ENCODE measurements at places on chromosomes 3 and 15.

DNA sequence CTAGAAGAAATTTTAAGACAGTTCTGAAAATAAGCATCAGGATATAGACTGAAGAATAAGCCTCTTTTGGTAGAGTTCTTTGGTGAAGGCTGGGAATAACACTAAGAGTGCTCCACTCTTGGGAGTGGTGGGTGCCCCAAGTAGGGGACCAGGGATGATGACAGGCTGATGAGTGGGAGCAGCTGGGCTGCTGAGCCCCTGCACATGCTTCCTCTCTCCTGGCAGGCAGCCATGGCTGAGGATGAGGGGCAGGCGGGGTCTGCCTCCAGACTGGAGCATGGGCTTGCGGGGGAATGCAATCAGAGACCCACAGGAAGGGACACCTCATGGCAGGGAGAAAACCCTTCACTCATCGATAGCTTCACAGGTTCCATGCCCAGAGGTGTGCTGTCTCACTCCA lies 72.6 kb upstream of the RORA start:
- DNase-seq: no peak

GRCh38 chr3:4587838-4588105 lies 94.6 kb downstream of the ITPR1 start:
- DNase-seq: no peak

DNA sequence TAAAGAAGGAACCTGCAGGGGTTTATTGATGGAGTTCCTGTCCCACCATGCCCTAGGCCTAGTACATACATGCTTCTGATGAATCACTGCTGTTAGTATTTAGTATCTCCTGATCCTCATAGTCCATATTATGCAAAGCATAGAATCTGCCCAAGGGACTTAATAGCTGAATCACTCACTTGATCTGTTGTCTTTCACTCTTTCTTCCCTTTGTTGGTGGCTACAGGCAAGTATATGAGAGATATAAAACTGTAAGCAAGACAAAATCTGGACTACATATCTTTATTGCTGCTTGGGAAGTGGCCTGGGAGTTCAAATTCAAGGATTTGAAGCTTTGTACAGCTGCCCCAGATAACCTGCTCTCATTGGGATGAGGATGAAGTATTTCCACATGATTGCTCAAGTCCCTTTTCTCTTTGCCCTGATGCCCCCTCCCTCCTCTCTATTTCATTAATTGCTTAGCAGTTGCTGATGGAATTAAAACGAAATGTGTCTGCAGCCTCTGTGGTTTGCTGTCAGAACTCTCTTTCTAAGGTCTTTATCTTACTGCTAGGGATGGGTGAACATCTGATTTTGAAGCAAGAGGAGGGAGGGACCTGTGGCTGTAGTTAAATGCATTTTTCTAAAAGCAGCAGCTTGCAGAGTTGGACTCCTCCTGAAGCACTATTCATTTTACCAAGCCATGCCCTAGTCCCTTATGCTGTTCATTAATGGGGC lies 114.1 kb downstream of the ZNF609 start:
- DNase-seq: no peak

- DNase-seq: no peak
Measured at GRCh38 chr15:93165734-93166470, 76.9 kb upstream of the RGMA start.

GRCh38 chr3:129609591-129610182 lies 3.2 kb upstream of the PLXND1 start:
- no peak for DNase-seq

DNA sequence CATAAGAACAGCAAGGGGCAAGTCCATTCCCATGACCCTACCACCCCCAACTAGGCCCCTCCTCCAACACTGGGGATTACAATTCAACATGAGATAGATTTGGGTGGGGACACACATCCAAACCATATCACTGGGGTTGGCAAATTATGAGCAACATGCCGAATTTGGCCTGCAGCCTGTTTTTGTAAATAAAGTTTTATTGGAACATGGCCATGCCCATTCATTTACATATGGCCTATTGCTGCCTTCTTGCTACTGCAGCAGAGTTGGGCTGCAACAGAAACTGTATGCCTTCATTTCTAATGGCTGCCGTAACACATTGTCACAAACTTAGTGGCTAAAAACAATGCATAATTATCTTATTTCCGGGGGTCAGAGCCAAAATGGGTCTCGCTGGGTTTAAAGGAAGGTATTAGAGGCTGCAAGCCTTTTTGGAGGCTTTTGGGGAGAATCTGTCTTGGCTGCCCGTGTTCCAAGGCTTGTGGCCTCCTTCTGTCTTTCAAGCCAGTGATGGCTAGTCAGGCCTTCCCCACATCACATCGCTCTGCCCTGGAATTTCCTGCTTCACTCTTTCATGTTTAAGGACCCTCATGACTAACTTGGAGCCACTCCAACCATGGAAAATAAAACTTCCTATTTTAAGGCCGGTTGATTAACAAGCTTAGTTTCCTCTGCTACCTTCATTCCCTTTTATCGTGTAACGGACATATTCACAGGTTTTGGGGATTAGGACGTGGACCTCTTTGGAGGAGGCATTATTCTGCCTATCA lies 428.5 kb upstream of the PROK2 start:
- no peak for DNase-seq

DNA sequence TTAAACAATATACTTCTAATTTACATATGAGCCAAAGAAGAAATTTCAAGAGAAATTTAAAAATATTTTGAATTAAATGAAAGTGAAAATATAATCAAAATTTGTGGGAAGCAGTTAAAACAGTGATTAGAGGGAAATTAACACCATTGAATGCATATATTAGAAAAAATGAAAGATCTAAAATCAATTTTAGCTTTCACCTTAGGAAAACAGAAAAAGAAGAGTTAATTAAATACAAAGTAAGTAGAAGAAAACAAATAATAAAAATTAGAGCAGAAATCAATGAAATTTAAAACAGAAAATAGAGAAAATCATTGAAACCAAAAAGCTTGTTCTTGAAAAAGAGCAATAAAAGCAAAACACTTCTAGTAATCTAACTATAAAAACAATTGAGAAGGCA lies 38.6 kb upstream of the AP3B2 start:
- DNase-seq: no peak

- DNase-seq: no peak
Measured at GRCh38 chr3:193929921-193930646, 205.9 kb upstream of the HES1 start.

GRCh38 chr15:70033109-70033508 lies 64.6 kb downstream of the TLE3 start:
- no peak for DNase-seq

- DNase-seq: no peak
Measured at GRCh38 chr3:196533260-196533681, 18.1 kb upstream of the SMCO1 start.

DNA sequence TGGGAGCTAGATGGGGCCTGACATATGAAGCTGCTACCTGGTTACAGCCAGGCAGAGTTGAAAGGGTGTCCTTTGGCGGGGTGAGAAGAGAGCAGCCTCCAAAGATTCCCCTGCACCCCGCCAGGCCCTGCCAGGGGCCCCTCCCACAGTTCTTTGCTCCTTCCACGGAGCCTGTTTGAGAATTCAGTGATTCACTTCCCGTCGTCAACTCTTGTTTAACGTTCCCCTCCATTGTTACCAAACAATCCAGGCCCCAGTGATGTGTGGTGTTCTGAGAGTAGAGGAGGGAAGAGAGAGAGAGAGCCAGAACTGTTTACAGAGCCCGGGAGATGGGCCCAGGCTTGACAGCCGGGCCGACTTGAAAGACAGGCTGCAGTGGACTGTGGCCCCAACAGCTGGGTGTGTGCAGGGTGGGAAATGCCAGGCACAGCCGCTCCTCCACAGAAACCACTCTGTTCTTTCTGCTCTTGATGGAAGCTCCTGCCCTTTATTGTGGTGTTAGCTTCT lies 81.5 kb downstream of the SMAD3 start:
- no peak for DNase-seq

DNA sequence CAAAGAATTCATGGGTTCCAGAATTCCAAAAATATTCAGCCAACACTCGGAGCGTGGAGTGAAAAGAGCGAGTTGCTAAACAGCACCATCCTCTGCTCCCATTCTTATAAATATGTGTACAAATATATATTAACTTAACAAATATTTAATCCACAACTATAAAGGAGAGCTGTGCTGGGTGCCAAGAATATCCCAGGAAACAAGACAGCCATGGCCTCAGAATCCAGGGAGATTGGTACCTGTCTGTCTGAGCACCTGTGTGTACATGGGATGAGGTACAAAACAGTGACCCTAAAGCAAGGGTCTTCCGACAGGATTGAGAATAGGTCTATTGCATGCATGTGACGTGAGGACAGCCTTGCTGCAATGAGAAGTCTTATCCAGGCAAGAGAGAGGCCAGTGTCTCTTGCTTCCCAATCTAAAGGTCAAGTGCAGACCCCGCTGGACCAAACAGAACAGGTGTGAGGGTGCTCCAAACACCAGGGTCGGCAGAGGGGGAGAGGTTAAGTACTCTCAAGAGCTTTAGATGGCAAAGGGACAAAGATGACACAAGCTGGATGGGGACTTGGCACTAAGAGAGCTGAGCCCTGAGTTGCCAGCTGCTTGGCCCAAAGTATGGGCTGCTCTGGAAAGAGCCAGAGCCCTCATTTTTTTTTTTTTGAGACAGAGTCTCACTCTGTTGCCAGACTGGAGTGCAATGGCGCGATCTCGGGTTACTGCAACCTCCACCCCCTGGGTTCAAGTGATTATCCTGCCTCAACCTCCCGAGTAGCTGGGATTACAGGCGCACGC lies 36.2 kb downstream of the HOMER2 start:
- DNase-seq: no peak

- no peak for DNase-seq
Measured at GRCh38 chr15:93942269-93942694, 289.1 kb upstream of the MCTP2 start.

- DNase-seq: no peak
Measured at GRCh38 chr3:68919000-68919399, 13.3 kb downstream of the TAFA4 start.

GRCh38 chr3:105823149-105823867 lies 45.5 kb downstream of the CBLB start:
- DNase-seq: no peak

DNA sequence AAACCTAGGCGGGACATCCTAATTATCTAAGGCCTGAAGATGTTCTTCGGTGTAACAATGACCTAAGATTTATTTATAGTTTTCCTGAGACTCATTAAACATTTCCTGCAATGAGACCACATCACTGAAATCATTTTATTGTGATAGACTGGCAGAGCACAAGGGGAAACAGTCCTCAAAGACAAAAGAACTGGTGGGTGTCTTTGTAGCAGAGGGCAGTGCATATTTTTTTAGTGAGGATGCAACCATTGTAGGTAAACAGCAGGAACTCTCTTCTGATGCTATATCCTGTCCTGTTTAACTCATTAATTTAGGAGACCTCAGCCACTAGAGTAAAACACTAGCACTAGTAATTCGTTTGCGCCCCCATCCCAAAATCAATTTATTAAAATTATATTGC lies 100.0 kb downstream of the MAGI1 start:
- no peak for DNase-seq

- no peak for DNase-seq
Measured at GRCh38 chr3:162597226-162597625, 1100.6 kb downstream of the OTOL1 start.

DNA sequence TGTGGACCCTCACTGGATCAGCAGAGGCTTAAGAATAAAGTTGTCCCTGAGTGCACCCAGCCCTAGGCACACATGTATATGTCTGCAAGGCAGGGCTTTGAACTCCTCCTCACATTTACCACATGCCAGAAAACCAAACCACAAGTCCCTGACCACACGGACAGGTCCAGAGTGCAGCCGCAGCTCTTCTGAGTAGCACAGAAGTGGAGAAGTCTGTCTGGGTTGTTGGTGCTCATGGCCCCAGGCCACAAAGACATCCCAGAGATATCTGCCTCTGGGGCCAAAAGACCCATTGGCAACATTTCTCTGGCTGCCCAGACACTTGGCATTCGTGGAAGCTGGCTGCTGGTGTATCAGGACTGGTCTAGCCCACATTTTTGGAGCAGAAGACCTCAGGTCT lies 17.4 kb downstream of the SUSD5 start:
- DNase-seq: no peak

DNA sequence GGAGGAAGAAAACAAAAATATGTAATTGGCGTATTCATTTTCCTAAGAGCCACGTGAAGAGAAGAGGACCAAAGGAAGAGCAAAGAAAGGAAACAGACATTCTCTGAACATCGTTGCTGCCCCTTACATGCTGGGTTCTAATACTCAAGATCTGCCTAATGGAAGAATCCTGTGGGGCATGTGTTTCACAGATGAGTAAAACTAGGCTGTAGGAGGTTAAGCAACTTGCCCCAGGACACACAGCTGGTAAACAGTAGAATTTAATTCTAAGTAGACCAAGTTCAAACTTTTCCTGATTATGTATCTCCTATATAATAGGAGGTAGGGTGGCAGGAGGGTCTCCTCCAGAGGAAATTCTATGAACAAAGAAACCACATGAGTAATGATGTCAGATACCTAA lies 106.1 kb upstream of the TNFAIP8L3 start:
- DNase-seq: no peak

DNA sequence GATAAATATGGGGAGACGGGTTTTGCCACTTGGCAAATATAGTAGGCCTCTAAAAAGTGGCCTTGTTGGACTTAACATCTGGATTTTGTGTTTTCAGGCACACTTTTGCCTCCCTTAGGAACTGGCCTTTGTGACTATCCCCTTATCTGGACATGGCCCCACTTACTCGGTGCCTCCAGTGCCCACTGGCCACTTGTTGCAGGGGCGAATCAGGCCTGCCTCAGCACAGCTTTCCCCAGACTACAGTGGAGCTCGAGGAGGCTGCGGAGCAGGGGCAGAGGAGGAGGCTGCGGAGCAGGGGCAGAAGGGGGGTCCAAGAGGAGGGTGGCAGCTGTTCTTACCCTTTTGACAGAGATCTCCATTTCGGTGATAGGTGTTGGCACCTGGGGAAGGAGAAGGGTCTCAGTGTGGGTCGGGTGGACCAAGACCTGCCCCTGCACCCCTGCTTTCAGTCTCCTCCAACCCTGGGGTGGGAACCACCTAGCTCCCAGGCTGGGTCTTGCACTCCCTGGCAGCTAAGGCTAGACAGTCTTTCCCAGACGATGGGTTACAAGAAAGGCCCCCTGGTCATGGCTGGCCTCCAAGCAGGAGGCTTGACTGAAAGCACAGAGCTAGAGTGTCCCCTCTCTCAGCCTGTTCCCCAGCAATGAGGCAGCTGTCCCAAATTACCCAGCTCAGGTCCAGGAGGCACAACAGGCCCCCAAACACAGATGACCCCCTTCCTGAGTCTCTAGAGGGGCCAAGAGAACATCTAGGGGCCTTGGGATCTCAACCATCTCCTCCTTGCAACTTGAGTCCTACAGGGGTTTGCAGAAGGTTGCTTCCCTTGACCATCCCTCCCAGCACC lies 6.1 kb downstream of the SEMA3G start:
- no peak for DNase-seq

DNA sequence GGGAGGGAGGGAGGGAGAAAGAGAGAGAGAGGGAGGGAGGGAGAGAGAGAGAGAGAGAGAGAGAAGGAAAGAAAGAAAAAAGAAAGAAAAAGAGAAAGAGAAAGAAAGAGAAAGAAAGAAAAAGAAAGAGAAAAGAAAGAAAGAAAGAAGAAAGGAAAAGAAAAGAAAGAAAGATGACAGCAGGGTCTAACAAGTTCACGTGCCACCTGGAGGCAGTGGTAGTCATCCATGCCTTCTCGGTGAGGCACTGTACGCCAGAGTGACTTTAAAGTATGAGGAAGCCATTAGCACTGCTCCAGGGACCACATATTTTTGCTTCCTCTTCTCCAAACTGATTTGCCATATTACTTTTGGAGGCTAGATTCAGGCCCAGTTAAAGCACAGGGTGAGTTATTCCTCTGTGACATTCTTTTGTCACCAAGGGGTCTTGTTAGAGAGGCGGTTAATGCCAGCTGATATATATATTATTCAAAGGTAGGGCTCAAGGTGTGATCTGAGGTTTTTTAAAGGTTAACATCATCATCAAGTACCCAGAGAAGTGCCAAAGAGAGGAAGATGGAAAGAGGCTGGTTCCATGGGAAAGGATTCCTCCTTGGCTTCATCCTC lies at the start of gene HTR3D:
TSS of gene HTR3D (plus strand) at position 556 of the 606 bp plus-strand sequence. CDS start at position 556, 0 bp downstream.
- no peak for DNase-seq
